Caco-2 (cell line): ENCODE measurements at places on chromosomes 2 and 18. TPM values are rescaled to one million over a fixed set of nuclear protein-coding genes. Genes with fewer than 3 reads are reported as not detected.
A peak's percentile ranks its signal among the peaks of the same experiment; 100 is the strongest.

The CD28 gene
- 0.30 and 0.84 TPM in 2 replicates for total RNA-seq

GRCh38 chr2:230068016-230068650 lies 591 bp downstream of the SLC16A14 start:
- H3K27ac ChIP-seq: no peak overlapping the region
- H3K27me3 ChIP-seq: no peaks in the 10 kb centered on the region
- no peaks in the 10 kb centered on the region for H3K4me1 ChIP-seq
- peak; percentile 35 for DNase-seq
- H3K4me3 ChIP-seq: peak overlapping the region; percentile 39
- no peaks in the 10 kb centered on the region for H3K36me3 ChIP-seq

GRCh38 chr18:6399776-6400175 lies 14.9 kb downstream of the L3MBTL4 start:
- no peak for DNase-seq
- no peaks in the 10 kb centered on the region for H3K4me1 ChIP-seq
- no peaks in the 10 kb centered on the region for H3K27me3 ChIP-seq
- H3K36me3 ChIP-seq: no peaks in the 10 kb centered on the region
- no peak overlapping the region for H3K27ac ChIP-seq

DNA sequence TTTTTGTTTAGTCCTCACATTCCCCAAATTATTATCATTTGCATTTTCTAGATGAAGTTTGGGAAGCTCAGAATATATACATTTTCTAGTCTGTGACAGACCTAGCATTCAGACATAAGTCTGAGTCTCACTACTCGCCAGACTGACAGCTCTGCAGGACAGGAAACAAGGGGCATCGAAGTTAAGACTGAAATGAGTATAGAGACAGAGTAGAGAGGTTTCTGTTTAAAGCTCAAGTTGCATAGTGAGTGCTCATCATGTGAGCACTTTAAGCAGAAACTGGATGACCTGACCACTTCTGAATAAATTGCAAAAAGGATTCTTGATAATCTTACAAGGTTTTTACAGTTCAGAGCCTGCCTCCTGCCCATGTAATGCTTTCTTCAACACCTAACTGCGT lies 1.1 kb downstream of the HADHB start:
- H3K4me1 ChIP-seq: peaks cover 7% of the 10 kb centered on the region; the same call in 1 of the 2 replicates
- H3K27ac ChIP-seq: peak overlapping the region; percentile 97
- no peak for DNase-seq

The LOXHD1 gene
- not detected in 2 replicates for total RNA-seq

GRCh38 chr18:57543560-57543959 lies 42.9 kb downstream of the FECH start:
- DNase-seq: no peak
- no peaks in the 10 kb centered on the region for H3K4me1 ChIP-seq
- no peak overlapping the region for H3K4me3 ChIP-seq
- no peaks in the 10 kb centered on the region for H3K36me3 ChIP-seq

The UNC50 gene
- 39.7 and 40.0 TPM in 2 replicates for total RNA-seq

The FEV gene
- not detected in 2 replicates for total RNA-seq

DNA sequence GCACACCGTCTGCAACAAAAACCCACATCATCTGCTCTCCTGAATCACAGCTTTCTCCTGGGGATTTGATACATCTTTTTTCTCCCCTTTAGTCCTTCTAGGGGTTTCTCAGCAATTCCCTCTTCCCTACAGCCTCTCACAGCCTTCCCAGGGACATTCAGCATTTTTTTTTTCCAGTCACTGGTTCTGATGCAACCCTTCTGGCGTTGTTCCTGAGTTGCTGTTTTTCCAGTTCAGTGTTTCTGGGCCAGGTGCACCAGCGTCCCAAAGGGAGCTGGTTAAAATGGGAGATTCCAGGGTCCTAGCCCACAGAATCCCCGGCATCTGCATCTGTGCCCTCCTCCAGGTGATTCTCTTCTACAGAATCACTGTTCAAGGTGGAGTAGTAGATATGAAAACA lies 36.1 kb downstream of the ADCY3 start:
- H3K4me3 ChIP-seq: no peak overlapping the region
- H3K36me3 ChIP-seq: no peaks in the 10 kb centered on the region
- no peaks in the 10 kb centered on the region for H3K27me3 ChIP-seq
- H3K4me1 ChIP-seq: no peaks in the 10 kb centered on the region

The ZSCAN30 gene
- 11.9 and 14.1 TPM in 2 replicates for total RNA-seq

- no peaks in the 10 kb centered on the region for H3K36me3 ChIP-seq
- H3K27ac ChIP-seq: no peak overlapping the region
- H3K4me1 ChIP-seq: no peaks in the 10 kb centered on the region
- DNase-seq: no peak
- H3K27me3 ChIP-seq: no peaks in the 10 kb centered on the region
- no peak overlapping the region for H3K4me3 ChIP-seq
Measured at GRCh38 chr2:153074207-153074606, 355.8 kb downstream of the ARL6IP6 start.

DNA sequence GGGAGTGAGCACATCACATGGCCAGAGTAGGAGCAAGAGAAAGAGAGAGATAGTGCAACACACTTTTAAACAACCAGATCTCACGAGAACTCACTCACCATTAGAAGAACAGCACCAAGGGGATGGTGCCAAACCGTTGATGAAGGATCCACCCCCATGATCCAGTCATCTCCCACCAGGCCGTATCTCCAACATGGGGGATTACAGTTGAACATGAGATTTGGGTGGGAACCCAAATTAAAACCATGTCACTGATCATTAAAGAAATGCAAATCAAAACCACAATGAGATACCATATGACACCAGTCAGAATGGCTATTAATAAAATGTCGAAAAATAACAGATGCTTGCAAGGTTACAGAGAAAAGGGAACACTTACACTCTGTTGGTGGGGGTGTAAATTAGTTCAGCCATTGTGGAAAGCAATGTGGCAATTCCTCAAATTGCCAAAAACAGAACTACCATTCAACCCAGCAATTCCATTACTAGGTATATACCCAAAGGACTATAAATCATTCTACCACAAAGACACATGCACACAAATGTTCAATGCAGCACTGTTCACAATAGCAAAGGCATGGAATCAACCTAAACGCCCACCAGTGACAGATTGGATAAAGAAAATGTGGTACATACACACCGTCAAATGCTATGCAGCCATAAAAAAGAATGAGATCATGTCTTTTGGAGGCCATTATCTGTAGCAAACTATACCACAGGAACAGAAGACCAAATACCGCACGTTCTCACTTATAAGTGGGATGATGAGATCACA lies 137.1 kb downstream of the COL6A3 start:
- H3K36me3 ChIP-seq: no peaks in the 10 kb centered on the region
- H3K27ac ChIP-seq: no peak overlapping the region
- no peak for DNase-seq
- H3K27me3 ChIP-seq: no peaks in the 10 kb centered on the region

- H3K27me3 ChIP-seq: no peaks in the 10 kb centered on the region
- peaks cover 17% of the 10 kb centered on the region for H3K4me1 ChIP-seq
- no peak for DNase-seq
- H3K27ac ChIP-seq: peak overlapping the region; percentile 84
- H3K36me3 ChIP-seq: peaks cover 4% of the 10 kb centered on the region; the same call in 1 of the 2 replicates
Measured at GRCh38 chr2:47009253-47009767, 93.7 kb upstream of the MCFD2 start.

The CDH2 gene
- 0.81 and 1.4 TPM in 2 replicates for total RNA-seq

DNA sequence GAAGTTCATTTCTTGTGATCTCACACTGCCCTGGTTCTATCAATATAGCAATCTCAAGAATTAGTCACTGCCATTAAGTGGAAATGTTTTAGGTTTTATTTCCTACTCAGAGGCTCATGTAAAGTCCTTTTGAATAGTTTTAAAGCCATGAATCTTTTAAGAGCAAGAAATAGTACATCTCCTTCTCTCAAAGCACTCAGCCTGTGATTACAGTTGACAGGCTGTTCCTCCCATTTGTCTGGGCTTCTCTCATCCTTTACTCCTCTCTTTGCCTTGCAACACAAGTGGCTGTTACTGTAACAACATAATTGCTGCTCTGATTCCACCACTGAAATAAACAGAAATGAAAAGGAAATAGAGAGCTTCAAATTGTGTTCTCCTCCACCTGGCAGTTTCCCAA lies 18.4 kb downstream of the GRP start:
- H3K27ac ChIP-seq: no peak overlapping the region
- no peaks in the 10 kb centered on the region for H3K36me3 ChIP-seq
- H3K27me3 ChIP-seq: no peaks in the 10 kb centered on the region
- no peak overlapping the region for H3K4me3 ChIP-seq

GRCh38 chr18:2515908-2516625 lies 55.2 kb downstream of the METTL4 start:
- H3K4me1 ChIP-seq: no peaks in the 10 kb centered on the region
- H3K27me3 ChIP-seq: no peaks in the 10 kb centered on the region
- H3K36me3 ChIP-seq: no peaks in the 10 kb centered on the region
- no peak overlapping the region for H3K27ac ChIP-seq

The LYG2 gene
- not detected in 2 replicates for total RNA-seq

DNA sequence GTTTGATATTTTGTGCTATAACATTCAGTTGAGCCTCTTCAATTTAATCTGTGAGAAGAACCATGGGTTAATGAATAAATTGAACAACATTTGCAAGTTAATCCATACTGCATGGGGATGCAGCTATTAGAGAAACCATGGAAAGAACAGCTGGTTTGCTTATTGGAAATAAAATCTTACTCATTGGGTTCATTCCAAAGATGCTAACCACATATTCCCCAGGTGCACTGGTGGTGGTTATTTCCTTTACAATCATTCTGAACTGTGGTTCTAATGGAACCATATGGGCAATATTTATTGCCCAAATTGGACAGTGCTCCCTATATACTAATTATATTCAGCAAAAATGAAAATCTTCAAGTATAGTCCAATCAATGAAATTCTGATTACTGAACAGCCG lies 1200.4 kb upstream of the CDH2 start:
- H3K36me3 ChIP-seq: no peaks in the 10 kb centered on the region
- no peak for DNase-seq
- H3K4me3 ChIP-seq: no peak overlapping the region
- H3K27ac ChIP-seq: no peak overlapping the region
- no peaks in the 10 kb centered on the region for H3K27me3 ChIP-seq

DNA sequence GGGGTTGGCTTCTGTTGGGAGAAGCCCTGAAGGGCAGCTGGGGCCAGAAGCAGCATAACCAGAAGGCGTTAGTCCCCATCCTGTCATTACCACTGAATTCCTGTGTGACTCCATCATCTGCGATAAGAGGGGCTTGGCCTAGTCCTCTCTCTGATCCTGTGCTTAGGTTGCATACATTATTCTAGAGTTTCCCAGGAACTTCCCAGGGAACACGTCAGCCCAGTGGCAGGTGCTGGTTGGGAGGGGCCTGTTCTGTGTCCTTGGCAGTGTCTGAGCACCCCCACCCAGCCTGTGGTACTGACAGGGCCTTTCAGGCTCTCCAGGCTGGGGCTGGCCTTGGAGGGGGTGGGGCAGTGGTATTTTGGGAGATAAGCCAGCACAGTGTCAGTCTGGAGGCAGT lies 4.5 kb upstream of the TOGARAM2 start:
- peak overlapping the region; percentile 76 for H3K27ac ChIP-seq
- H3K4me1 ChIP-seq: peaks cover 16% of the 10 kb centered on the region
- H3K36me3 ChIP-seq: no peaks in the 10 kb centered on the region
- H3K27me3 ChIP-seq: no peaks in the 10 kb centered on the region
- no peak overlapping the region for H3K4me3 ChIP-seq
- peak; percentile 78 for DNase-seq

The FEZ2 gene
- 50.5 and 55.8 TPM in 2 replicates for total RNA-seq

- DNase-seq: peak; percentile 80
- peak overlapping the region; percentile 92 for H3K27ac ChIP-seq
- no peaks in the 10 kb centered on the region for H3K36me3 ChIP-seq
- no peak overlapping the region for H3K4me3 ChIP-seq
- no peaks in the 10 kb centered on the region for H3K27me3 ChIP-seq
Measured at GRCh38 chr2:67891642-67892041, 171.2 kb downstream of the C1D start.

GRCh38 chr18:23171581-23172156 lies 36.4 kb downstream of the CABLES1 start:
- no peak for DNase-seq
- no peak overlapping the region for H3K4me3 ChIP-seq
- no peaks in the 10 kb centered on the region for H3K4me1 ChIP-seq
- no peak overlapping the region for H3K27ac ChIP-seq
- no peaks in the 10 kb centered on the region for H3K27me3 ChIP-seq

- H3K27me3 ChIP-seq: no peaks in the 10 kb centered on the region
- DNase-seq: peak; percentile 95
- H3K4me1 ChIP-seq: peaks cover 13% of the 10 kb centered on the region
- peak overlapping the region; percentile 37 for H3K4me3 ChIP-seq
Measured at GRCh38 chr2:10057231-10058107, 14.1 kb downstream of the KLF11 start.

GRCh38 chr2:84817239-84817655 lies 63.6 kb downstream of the TRABD2A start:
- no peaks in the 10 kb centered on the region for H3K27me3 ChIP-seq

DNA sequence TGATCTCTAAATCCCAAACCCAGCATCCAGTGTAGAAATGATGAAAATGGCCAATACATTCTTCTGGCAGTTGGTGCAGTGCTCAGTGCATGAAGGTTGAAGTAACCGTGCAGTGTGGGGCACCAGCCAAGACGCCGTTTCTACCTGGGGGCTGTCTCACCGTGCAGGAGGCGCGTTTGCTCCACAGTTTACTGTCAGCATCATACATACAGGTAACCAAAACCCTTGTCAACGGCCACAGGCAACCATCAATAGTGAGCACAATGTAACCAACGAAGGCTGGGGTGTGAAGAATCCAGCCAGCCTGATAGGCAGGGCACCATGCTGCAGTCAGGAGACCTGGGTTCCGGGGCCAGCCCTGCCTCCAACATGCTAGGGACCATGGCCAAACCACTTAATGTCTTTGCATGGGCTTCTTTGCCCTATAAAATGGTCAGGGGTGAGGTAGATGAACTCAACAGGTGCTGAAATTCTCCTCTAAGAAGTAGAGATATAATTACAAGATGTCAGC lies 127.5 kb upstream of the ID2 start:
- no peak overlapping the region for H3K4me3 ChIP-seq
- DNase-seq: no peak
- no peaks in the 10 kb centered on the region for H3K36me3 ChIP-seq
- H3K27me3 ChIP-seq: no peaks in the 10 kb centered on the region

DNA sequence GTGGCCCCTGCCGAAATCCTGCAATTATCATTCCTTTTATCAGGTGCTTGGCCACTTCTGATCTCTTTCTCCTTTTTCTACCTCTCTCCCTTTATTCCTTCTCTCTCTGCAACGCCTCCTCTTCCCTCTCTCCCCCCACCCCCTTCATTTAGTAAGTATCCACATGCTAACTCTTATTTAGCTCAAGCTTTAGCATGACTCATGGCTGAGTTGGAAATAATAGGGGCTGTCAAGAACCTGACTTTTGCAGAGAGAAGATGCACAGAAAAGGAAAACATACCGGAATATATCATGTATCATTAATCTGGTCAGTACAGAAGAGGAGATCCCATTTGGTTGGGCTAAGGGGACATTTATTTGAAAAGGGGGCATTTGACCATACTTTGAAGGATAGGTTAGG lies 33.1 kb downstream of the FAM171B start:
- no peak overlapping the region for H3K4me3 ChIP-seq
- no peaks in the 10 kb centered on the region for H3K36me3 ChIP-seq
- no peaks in the 10 kb centered on the region for H3K4me1 ChIP-seq
- no peak for DNase-seq
- H3K27ac ChIP-seq: no peak overlapping the region

The PROM2 gene
- 0.82 and 1.5 TPM in 2 replicates for total RNA-seq

The UGT1A10 gene
- 0.77 and 1.0 TPM in 2 replicates for total RNA-seq

GRCh38 chr2:122340246-122340645 lies 584.8 kb downstream of the TSN start:
- H3K27me3 ChIP-seq: no peaks in the 10 kb centered on the region
- H3K36me3 ChIP-seq: no peaks in the 10 kb centered on the region
- no peaks in the 10 kb centered on the region for H3K4me1 ChIP-seq
- DNase-seq: no peak
